NCI-H446 (cell line): ENCODE measurements at places on chromosomes 13 and 19.

- DNase-seq: peak; percentile 16
These were observed 402.9 kb downstream of the HS6ST3 start for GRCh38 chr13:96492766-96493165.

- no peak for DNase-seq
These were observed 14.1 kb upstream of the AMER2 start for GRCh38 chr13:25186187-25186586.

DNA sequence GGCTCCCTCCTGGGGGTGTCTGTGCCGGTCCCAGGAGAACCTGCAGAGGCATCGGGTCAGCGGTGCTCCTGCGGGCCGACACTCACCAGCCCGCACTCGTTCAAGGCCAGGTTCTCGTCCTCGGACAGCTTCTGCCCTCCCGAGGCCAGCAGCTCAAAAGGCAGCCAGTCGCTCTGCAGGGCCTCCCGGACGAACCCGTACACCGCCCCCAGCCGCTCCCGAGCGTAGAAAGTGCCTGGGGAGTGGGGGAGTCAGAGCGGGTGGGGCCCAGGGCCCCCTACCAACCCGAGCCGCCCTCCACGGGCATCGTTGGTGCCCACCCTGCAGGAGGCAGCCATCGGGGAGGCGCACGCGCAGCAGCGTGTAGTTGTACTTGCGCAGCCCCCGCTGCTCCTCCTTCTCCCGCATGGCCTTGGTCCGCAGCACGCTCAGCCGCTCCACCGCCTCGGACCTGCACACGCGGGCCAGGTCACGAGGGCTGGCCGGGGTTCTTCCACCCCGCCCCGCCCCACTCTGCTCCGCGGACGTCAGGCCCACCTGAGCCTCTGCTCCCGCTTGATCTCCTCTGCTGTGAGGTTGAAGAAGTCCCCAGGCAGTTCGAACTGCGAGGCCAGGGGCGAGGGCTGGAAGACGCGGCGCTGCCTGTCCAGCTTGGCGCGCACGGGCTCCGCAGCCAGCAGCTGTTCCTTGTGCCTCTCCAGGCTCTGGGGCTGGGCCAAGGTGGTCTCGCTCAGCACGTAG lies 11.5 kb downstream of the UBXN6 start:
- no peak for DNase-seq

DNA sequence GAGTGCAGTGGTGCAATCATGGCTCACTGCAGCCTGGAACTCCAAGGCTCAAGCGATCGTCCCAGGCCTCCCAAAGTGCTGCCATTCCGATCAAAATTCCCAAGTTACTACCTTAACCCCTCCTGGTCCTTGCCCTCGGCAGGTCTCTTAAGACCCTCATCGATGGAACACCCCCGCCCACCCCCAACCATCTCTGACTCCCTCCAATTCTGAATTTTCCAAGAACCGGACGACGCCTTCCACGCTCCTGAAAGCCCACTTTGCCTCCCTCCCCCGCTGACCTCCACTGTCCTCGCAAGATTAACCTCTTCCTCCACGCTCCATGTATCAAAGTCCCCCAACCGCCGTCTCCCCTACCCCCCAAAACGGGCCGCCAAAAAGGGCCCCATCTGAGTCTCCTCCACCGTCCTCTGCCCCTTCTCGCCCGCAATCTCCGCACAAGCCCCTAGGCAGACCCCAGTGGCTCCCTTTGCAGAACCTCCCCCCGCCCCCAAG lies 539 bp downstream of the DAPK3 start:
- no peak for DNase-seq

DNA sequence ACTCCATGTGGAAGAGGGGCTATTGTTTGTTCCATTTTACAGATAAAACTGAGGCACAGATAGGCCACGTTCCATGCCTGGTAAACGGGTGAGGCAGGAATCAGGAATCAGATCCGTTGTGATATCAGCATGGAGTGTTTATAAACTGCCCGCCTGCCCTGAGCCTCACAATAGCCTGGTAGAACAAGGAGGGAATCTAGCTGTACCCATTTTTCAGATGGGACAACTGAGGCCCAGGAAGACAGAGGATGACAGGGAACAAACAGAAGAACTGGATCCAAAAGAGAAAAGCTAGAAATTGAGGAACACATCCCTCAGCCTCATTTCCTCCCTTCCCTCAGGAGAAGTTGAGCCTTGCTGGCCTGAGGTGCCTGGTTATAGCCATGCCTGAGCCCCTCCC lies 32.5 kb downstream of the CERS4 start:
- DNase-seq: no peak

GRCh38 chr13:41213316-41213715 lies 18.9 kb upstream of the KBTBD7 start:
- no peak for DNase-seq

GRCh38 chr13:87941226-87941625 lies 270.1 kb downstream of the SLITRK5 start:
- no peak for DNase-seq

DNA sequence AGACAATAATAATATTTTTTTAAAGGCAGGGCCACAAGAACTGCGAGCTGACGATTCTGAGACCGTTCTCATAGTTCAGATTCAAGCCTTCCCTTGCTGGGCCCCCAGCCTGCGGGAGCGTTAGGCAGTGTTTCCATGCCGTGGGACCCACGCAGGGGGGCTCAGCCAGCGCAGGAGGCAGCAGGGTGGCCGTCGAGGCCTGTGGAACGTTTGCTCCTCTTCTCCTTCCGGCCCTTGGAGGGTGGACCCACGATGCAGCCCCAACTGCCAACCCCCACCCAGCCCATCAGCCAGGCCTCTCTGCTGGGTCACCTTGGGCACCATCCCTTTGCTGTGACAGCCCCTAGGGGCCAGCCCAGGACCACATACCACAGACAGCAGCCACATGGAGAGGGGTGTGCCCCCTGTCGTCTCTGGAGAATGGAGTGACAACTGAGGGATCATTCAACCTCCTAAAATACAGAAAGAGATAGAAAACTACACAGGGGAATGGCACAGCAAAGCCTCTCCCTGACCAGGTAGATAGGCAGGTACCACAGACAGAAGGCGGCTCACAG lies 46.8 kb downstream of the PDCD5 start:
- DNase-seq: no peak

- DNase-seq: no peak
These were observed 266.4 kb downstream of the ENOX1 start for GRCh38 chr13:43520351-43520750.
